Activated CD4-positive, CD25-positive, alpha-beta regulatory T cell treated with anti-CD3 and anti-CD28 coated beads, Interleukin-2, amount 50 U/mL, for 24 hours (primary cell): ENCODE measurements at places on chromosomes 6 and 20.

DNA sequence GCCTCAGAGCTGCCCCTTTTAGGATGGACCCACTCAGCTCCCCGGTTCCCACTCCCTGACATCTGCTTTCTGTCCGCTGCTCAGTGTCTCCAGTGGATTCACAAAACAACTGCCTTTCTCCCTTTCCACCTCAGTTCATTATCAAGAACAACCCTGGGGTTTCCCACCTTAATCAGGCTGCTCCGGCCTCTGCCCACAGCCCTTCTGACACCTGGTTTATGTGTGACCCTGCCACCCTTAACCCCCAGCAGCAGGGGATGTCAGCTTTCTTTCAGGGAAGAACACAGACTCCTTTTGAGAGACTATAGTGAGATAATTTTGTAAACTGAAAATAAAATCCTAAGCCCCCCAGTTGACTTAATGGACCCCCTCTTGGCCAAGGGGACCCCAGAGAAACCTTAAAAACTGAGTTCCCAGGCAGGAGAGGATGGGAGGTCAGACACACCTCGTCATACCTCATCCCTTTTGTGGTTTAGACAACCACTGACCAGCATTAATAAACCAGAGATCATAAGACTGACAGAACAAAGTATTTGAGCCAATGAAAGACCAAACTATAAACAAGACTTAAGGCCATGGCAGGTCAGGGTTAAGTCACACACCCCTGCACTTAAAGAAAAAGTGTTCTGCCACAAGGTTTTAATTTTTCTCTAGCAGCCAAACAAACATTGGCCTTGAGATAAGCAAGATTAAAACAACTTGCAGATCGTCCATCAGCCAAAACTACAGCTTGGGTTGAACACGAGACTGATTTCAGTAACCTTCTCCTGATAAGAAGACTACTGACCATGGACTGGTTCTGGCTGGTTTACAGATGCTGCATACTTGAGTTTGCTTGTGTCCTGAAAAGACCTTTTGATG lies 42.4 kb upstream of the DDR1 start:
- ATAC-seq: no peak

DNA sequence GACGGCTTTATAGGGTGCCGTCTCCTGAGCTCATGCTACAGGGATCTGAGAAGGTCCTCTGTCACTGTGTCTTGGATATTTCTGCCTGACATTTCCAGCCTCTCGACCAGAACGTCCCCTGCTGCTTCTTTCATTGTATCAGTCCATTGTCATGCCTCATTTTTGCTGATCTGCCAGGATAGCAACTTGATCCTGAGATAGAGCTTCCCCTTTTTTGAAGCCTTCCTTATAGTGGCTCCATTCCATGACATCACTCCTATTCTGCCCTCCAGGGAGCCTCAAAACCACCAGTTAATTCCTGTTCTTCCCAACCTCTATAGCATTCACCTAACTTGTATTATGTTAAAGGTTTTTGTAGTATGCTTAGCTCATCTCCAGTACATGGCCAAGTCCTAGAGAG lies 431.8 kb upstream of the NOX3 start:
- ATAC-seq: no peak

DNA sequence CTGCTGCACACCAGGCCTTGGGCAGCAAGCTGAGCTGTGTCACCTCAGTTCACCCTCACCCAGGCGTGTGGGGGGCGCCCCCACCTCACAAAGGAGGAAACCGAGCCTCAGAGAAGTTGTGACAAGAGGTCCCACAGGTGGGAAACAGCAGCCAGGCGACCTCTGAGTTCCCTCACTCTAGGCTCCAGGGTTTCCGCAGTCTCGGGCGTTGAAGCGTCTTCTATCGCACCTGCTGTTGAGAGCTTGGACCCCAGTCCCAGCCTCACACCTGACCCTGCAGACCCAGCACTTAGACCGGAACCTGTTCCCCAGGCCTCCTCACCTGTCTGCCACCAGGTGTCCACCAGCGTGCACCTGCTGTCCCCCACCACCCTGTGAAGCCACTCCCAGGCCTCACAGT lies 22.3 kb upstream of the APMAP start:
- ATAC-seq: no peak

- ATAC-seq: no peak
These were observed 107.8 kb downstream of the RNGTT start for GRCh38 chr6:88855541-88856147.

DNA sequence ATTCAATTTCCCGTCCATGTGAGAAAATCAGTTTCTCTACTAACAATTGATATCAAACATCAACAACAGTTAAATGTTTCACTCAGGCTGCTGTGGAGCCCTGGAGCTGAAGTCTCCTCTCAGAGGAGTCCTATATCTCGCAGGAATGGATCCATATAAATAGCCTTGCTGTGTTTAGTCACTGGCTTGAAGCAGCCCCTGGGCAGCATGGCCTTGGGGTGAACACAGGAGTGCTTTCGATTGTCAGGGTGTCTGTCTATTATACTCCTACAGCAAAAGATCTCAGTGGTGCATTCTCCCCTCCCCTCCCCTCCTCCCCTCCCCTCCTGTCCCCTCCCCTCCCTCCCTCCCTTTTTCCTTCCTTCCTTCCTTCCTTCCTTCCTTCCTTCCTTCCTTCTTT lies 141.9 kb downstream of the CCDC170 start:
- no peak for ATAC-seq

GRCh38 chr20:51584737-51585136 lies 42.2 kb upstream of the NFATC2 start:
- ATAC-seq: no peak

DNA sequence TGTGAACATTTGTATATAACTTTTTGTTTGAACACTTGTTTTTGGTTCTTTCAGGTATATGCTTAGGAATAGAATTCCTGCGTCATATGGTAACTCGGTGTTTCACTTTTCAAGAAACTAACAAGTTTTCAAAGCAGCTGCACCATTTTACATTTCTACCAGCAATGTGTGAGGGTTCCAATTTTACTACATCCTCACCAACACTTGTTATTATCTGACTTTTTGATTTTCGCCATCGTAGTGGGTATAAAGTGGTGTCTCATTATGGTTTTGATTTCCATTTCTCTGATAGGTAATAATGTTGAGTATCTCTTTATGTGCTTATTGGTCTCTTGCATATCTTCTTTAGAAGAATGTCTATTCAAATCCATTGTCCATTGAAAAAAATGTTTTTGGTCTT lies 39.6 kb upstream of the MROH8 start:
- ATAC-seq: no peak

GRCh38 chr6:32075781-32076180 lies 33.4 kb downstream of the TNXB start:
- no peak for ATAC-seq

DNA sequence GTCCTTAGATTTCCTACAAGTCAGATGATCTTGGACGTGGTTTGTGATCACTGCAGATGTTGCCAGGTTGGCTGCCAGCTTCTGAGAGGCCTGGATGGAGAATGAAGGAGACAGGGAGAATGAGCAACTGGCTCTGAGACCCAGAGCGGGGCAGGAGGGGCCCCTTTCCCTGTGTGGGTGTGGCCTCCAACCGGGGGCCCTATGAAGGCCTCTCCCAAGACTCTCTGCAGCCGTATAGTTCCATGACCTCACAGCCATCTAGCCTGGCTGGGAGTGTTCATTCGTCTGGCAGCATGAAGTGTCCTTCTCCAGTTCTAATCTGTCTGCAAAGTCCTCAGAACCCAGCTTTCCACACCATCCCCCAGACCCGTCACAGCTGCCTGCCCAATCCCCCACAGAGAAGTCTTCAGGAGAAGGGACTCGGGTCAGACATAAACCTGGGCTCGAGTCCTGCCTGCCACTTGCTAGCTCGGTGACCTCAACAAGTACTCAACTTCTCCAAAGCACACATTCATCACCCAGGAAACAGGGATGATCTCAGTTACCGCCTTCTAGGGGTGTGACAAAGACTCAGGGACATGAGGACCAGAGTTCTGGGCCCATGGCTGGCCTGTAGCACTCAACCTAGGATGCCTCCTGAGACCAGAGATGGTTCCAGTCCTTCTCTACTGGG lies 122.6 kb downstream of the EDN3 start:
- no peak for ATAC-seq

DNA sequence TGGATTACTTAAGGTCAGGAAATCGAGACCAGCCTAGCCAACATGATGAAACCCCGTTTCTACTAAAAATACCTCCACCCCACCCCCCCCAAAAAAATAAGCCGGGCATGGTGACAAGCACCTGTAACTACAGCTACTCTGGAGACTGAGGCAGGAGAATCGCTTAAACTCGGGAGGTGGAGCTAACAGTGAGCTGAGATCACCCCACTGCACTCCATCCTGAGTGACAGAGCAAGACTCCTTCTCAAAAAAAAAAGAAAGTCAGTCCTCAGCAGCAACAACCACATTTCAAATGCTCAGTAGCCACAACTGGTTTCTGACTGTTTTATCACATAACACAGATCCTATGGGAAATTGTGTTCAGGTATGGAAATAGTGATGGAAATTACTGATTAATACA lies 135.3 kb downstream of the HFE start:
- ATAC-seq: no peak

DNA sequence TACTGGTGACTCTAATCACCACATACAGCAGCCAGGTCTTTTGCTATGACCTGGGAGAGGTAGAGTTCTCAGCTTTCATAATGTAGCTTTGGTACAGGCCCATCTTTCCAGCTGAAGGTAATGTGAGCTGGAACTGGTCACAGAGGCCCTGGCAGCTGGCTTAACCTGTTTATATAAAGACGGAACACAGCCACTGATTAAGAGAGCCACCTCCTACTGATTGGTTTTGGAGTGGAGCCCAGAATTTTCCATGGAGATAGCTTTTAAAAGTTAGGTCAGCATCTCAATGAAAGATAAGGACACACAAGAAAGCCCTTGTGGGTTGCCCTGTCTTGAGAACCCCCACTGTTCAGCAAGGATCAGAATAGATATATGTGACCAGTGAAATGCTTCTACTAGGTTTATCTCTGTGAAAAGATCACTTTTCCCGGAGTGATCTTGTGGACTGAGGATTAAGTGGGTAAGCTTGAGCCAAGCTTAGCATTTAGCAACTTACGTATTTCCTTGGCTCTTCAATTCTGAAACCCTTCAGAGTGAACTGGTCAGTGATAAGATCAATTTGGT lies 213.7 kb upstream of the CITED2 start:
- no peak for ATAC-seq

DNA sequence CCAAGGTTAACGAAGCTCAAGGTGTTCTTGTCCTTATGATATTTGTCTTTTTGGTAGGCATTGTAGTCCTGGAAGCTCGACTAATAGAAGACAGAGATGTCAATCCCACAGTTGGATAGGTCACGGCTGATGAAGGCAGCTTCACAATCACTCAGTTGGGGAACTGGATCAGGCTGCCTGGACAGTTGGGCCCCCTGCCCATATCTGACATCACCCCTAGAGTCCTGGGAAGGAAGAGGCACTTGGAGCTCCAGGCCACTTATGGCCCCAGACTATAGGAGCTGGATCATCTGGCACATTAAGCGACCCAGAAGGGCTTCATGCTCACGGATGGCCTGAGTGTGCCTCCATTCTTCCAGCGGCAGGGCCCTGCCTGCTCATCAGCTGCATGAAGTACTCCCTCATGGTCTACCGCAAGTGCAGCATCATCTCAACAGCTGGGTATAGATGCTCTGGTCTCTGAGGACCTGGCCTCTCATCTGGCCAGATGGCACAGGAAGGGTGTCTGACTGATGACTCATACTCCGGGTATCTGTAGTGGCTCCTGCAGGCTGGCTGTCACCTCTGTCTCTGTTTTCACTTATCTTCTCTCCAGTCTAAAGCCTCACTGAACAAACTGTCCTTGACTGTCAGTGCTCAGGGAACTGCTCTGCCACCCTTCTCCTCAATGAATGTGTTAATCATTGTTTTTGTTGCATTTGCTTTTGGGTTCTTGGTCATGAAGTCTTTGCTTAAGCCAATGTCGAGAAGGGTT lies 29.2 kb upstream of the SSR1 start:
- ATAC-seq: peak; percentile 20

GRCh38 chr6:122798099-122798641 lies 9.1 kb downstream of the SMPDL3A start:
- ATAC-seq: peak; percentile 56

GRCh38 chr6:156438350-156438923 lies 338.7 kb upstream of the ARID1B start:
- ATAC-seq: no peak

GRCh38 chr6:138073264-138073663 lies 34.0 kb downstream of the PERP start:
- ATAC-seq: no peak

GRCh38 chr6:14763139-14763538 lies 482.7 kb upstream of the JARID2 start:
- ATAC-seq: no peak

DNA sequence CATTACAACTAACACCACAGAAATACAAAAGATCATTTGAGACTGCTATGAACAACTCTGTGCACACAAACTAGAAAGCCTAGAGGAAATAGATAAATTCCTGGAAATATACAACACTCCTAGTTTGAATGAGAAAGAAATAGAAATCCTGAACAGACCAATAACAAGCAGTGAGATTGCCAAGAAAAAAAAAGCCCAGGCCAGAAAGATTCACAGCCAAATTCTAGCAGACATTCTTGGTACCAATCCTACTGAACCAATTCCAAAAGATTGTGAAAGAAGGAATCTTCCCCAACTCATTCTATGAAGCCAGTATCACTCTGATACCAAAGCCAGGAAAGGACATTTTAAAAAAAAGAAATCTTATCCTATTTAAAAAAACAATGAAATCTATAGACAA lies 7.0 kb upstream of the CDK19 start:
- no peak for ATAC-seq

GRCh38 chr20:58711266-58712051 lies 18.9 kb downstream of the NPEPL1 start:
- no peak for ATAC-seq

DNA sequence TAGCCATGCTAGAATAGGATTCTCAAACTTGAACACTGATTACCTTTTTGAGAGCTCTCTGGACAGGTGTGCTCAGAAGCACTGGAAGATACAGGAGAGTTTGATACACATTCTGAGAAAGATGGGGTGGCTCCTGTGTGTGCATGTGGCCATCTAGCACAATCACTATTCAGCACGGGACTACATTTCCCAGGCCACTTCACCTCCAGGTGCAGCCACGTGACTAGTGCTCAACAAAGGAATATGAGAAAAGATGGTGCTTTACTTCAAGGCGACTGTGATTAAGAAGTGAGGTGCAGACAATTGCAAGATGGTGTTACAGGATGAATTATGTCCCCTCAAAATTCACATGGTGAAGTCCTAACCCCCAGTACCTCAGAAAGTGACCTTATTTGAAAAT lies 103.8 kb downstream of the BACH2 start:
- no peak for ATAC-seq

GRCh38 chr6:130090796-130091195 lies 72.4 kb downstream of the L3MBTL3 start:
- no peak for ATAC-seq

DNA sequence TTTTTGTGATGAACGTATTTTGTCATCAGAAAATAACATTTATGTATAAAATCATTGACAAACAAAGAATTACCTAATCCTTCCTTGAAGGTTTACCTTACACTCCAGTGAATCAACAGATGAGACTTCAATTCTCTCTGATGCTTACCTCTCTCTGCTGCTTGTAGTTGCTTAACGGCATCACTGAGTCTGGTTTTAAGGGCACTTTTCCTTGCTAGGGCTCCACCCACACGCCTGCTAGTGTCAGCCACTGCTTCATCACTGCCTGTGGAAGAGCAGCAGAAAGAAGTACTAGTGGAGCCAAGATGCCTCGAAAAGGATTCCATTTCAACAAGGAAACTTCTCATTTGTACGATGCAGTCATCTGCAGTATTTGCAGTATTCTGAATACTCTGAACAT lies 63.0 kb downstream of the FAM229B start:
- no peak for ATAC-seq
